Bronchial epithelial cell (primary cell): ENCODE measurements at places on chromosomes 7 and 10.
A peak's percentile ranks its signal among the peaks of the same experiment; 100 is the strongest.

DNA sequence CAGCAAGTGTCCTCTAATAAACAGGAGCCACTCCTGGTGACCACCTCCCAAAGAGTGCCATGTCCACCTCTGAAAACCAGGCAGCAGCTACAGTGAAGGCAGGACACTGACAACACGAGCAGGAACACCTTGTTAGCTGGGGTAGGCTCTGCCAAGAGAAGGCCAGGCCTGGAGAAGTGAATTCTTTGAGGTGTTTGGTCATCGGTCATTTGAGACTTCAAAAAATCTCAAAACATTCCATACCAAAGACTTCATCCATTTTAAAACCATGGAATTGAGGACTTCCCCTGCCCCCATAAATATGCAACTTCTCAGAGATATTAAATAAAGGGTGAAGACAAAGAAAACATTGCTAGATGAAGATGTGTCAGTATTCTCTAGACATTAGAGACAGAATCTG lies 28.4 kb upstream of the OPALIN start:
- no peak for DNase-seq

- no peak for DNase-seq
Measured at GRCh38 chr10:33304423-33305225, 29.8 kb downstream of the NRP1 start.

GRCh38 chr10:122995936-122996335 lies 12.7 kb downstream of the IKZF5 start:
- DNase-seq: no peak

- peak; percentile 73 for DNase-seq
Measured at GRCh38 chr10:58641095-58641531, 128.4 kb downstream of the BICC1 start.

DNA sequence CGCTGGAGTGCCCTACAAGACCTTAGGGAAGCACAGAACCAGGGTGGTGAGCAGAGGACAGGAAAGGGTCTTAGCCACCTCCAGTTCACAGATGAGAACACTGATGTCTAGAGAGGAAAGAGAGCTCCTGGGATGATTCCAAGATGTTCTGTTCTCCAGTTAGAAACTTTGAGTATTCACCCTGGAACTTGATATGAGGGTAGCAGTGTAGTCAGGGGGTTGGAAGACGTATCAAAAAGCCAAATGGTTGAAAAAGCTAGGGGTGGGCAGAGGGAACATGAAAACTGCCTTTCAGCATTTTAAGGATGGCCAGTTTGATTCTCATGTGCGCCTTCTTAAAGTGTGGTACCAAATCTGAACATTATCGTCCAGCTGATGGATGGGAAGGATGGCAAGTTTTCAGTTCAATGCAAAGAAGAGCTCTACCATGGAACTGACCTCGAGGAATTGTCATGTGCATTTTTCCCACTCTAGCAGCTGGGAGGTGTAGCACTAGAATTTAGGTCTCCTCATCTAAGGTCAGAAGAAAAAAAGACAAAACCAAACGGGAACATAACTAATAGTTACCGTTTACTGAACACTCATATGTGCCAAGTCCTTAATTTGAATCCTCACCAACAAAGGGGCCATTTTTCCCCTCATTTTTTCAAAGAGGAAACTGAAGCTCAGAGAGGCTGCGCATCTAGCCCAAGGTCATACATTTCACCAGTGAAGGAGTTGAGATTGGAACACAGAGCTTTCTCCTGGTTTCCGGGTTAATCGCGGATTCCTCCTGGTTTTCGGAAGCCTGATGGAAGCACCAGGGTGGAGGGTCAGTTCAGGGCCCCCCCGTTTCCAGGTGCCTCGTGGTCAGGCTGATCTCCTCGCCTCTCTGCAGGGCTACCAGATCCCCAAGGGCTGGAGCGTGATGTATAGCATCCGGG lies 6.0 kb upstream of the CYP26A1 start:
- DNase-seq: no peak

DNA sequence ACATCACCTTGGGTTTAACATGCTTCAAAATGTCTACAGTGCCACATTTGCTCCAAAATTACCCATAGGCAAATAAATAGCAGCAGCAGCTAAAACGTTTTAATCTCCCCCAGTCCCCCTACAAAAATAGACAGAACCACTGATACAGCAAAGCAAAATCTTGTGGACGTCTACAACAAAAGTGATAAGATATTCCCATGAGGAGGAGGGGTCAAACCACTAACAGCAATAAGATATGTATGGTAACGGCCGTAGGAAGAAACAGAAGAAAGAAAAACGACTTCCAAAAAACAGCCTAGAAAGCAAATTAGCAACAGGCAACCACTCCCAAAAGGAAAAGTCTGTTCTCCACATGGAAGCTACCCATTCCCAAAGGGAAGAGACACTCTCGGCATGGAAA lies 34.5 kb upstream of the ST8SIA6 start:
- no peak for DNase-seq

- no peak for DNase-seq
Measured at GRCh38 chr10:69629519-69629896, 539 bp upstream of the FAM241B start.

GRCh38 chr7:156160811-156161210 lies 348.5 kb upstream of the SHH start:
- no peak for DNase-seq

GRCh38 chr7:75694638-75695399 lies 43.9 kb downstream of the HIP1 start:
- DNase-seq: no peak

DNA sequence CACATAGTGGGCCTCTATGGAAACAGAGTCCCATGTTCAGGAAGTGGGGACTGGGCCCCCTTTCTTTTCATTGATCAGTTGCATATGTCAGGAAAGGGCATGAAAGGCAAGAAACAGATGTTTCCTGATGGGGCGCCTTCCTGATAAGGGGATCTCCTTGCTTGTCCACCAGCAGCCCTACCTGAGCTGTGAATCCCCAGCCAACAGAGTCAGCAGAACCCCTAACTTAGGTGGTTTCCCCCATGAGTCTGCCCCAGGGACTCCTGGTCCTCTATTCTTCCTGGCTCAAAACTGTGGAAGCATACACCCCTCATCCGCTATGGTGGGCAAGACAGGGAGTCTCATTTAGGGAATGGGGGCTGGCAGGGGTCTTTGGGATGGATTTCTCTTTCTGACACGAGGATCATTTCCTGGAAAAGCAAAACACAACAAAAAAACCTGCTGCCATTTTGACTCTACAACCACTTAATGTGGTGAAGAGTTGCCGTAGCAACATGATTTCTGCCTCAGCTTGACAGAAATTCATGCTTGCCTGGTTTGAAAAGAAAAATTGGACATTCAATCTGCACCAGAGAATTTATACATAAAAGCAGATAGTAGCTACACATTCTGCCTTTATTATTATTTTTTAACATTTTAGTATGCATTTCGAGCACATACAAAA lies 119.8 kb downstream of the SPAG6 start:
- no peak for DNase-seq

GRCh38 chr10:101773923-101774588 lies 1.9 kb downstream of the FGF8 start:
- no peak for DNase-seq

GRCh38 chr7:54773472-54774399 lies 14.7 kb upstream of the SEC61G start:
- peak; percentile 79 for DNase-seq

DNA sequence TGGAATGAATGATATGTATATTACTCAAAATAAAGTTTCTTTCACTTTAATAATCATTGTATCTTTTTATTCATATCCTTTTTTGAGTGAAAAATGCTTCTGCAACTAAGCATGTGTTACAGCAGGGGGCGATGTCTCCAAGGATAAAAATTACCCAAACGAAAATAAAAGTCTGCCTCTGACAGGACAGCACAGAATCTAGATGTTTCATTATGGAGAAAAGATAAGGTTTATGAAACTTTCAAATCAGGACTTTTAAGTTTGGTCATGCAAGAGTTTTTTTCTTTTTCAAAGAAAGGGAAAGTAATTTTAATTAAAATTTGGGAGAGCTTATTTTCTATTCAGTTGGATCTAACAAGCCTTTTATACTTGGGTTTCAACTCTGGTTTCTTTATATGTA lies 48.4 kb downstream of the TES start:
- DNase-seq: peak; percentile 69

DNA sequence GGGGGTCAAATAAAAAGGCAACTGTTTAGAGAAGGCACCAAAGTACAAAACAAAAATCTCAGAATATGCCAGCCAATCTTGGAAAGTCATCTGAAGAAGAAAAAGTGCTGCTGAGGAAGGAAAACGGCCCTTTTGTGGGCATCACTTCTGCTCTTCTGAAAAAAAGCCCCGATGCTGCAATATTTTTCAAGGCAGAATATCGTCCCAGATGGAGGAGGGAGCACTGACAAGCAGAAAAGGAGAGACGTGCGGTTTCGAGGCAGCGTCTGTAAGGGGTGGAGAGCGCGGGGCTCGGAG lies 959 bp upstream of the ATRNL1 start:
- no peak for DNase-seq

DNA sequence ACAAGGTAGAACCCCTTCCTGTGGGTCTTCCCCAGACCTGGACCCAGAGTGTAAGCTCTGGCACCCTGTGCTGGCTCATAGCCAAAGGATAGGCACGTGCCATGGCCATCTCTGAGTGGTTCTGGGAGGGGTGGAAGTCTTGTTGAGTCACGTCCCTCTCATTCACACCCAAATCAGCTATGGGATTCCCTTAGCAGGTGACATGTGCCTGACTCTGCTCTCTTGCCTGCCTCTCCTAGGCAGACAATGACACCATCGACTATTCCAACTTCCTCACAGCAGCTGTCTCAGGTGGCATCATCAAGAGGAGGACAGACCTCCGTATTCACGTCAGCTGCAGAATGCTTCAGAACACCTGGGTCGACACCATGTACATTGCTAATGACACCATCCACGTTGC lies 59.8 kb downstream of the C10orf120 start:
- DNase-seq: peak; percentile 4

DNA sequence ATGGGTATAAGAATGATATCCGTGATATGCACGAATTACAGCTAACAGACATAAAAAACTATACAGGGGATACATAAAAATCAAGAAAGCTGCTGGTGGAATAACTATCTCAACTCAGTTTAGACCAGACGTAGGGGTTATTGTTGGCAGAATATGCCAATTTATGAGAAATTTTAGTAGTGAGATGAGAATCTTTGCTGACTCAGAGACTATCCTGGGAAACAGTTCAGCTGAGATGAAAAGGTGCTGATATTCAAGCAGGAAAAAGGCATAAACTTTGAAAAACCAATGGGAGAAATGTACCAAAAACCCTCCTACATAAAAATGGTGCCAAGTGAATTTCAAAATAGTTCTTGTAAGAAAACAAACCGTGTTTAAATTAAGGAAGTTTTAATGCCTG lies 3.3 kb downstream of the MRPS33 start:
- DNase-seq: no peak

- peak; percentile 76 for DNase-seq
Measured at GRCh38 chr10:109883859-109884771, 39.2 kb downstream of the XPNPEP1 start.

GRCh38 chr10:61975391-61975932 lies 74.0 kb downstream of the ARID5B start:
- DNase-seq: peak; percentile 82

- DNase-seq: peak; percentile 82
Measured at GRCh38 chr7:157412021-157412443, 75.2 kb downstream of the DNAJB6 start.

- DNase-seq: no peak
Measured at GRCh38 chr10:97500297-97500575, 1.5 kb downstream of the UBTD1 start.

DNA sequence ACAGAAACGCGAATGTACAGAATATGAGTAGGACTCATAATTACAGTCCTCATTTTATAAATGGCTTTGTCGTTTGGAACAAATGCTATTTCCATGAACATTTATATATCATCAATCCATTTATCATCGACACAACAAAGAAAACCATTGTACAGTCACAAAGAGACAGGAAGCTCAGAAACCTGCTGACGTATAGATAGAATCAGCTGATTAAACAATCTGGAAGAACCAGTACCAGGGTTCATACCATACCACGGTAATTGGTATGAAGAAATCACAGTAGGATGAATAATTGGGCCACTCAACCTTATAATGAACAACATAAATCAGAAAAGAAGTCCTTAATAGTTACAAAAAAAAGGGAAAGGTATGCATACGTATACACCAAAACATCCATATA lies 295.0 kb downstream of the PARD3 start:
- DNase-seq: peak; percentile 86

DNA sequence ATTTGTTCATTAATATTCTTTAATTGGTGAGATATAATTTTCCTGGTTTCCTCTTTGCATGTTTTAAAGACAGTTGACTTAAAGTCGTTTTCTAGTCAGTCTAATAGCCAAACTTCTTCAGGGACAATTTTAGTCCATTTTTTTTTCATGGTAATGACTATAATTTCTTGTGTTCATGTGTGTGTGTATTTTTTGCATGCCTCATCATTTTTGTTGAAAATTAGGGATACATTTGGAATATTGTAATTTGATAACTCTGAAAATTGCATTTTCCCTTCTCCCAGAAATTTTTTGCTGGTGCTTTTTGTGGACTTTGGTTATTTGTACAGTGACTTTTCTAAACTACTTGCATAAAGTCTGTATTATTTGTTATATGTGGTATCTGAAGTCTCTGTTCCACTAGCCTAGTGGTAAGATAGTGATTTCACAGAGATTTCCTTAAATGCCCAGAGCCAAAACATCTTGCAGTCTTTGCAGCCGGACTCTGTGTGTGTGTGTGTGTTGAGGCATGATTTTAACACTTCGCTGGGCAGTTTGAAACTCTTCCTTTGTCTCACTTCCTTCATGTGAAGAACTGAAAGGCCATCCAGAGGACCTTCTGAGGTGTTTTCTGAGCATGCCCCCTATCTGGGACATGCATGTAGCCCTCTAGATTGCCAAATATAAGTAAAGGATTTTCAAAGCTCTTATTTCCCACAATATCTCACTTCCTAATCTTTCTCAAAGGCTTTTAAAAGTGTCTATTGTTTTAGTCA lies 40.9 kb upstream of the ZNF365 start:
- DNase-seq: no peak

DNA sequence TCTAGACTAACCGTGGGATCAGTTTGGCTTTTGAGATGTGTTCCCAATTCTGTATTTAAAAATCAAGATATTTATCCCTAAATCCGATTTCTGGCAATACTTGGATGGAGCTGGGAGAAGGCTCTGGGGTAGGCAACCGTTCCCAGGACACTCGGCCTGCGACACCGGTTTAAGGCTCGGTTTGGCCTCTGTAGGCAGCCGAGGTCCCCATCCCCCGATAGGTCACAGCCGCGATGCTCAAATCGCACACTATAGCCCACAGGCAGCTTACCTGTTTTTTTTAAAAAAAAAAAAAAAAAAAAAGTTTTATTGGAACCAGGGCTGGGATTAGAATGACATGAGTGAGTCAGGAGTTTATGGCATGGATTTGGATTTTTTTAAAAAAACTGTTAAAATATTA lies 729 bp upstream of the TAF3 start:
- DNase-seq: no peak

DNA sequence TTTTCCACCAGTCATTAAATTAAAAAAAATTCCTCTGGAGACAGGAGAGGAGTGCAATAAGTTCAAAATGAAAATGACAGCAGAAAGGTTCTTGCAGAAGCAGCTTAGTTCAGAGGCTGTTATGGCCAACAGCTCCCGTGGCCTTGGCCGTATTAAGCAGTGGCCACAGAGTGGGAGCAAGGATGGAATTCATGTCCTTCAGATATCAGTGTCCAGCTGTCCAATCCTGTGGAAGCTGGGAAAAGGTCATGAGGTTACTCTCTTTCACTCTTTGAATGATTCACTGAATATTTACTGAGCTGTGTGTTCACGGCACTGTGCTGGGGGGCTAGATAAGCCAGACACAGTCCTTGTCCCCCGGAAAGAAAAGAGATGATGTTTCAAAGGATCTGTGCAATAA lies 231.8 kb downstream of the BMPER start:
- DNase-seq: no peak

GRCh38 chr10:47366731-47367460 lies 17.2 kb downstream of the ZNF488 start:
- no peak for DNase-seq

- no peak for DNase-seq
Measured at GRCh38 chr7:136958016-136958415, 89.6 kb downstream of the CHRM2 start.
